ENCODE measurements at places on chromosomes 2 and 18.
A peak's percentile ranks its signal among the peaks of the same experiment; 100 is the strongest.

GRCh38 chr18:46448347-46448746 is 208.7 kb downstream of the LOXHD1 start:
- DNase-seq: no peak

DNA sequence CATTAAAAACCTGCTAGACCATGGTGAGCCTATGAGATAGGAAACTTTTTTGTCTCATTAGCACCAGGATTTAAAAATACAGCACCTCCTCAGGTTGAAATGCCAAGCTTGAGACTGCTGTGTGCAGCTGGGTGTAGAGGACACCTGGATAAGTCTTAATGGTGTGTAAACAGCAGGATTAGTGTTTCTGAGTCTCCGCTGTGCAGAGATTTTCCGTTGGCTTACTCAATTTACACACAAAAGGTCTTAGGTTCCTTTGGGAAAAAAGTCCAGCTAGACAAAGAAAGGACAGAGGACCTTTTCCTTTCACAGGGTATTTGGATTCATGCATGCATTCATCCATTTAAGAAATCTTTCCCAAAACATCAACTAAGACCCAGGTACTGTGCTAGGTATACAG is 168.1 kb downstream of the NRXN1 start:
- no peak for DNase-seq

DNA sequence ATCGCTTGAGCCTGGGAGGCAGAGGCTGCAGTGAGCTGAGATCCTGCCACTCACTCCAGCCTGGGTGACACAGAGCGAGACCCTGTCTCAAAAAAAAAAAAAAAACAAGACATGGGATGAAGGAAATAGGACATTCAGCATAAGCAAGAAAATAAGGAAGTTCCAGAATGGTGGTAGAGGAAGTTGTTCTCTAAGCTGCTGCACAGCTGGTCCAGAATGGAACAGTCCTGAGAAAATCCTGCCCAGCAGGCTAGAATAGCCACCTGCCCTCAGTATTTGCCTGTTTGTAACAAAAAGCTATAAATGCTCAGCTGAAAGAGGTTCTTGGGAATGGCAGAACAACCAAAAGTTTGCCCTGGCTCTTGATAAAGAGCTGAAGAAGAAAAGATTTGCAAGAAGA is 11.1 kb upstream of the MAPRE3 start:
- no peak for DNase-seq

DNA sequence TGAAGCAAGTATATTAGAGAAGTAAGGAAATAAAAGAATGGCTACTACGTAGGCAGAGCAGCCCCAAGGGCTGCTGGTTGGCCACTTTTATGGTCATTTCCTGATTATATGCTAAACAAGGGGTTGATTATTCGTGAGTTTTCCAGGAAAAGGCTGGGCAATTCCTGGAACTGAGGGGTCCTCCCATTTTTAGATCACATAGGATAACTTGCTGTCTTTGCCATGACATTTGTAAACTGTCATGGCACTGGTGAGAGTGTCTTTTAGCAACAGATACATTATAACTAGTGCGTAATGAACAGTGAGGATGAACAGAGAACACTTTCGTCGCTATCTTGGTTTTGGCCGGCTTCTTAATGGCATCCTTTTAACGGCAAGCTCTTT is 2.6 kb upstream of the UBE2F start:
- no peak for DNase-seq

DNA sequence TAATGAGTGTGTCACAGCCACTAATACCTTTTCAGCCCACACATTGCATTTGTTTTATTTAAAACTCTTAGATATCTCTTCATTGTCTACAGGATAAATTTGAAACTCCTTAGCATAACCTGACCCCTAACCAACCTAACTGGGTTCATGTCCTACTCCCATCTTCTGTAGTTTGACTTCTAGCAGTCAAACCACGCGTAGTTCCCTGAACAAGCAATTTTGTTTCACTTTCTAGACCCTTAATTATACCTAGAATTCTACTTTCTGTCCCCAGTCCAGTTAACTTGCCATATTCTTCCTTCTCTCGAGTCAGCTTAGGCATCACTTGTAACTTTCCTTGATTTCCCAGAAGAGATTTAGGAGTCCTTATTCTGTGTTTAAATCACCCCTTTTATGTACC is 55.1 kb downstream of the RBBP8 start:
- DNase-seq: no peak

- DNase-seq: no peak
Observed at GRCh38 chr2:33560017-33560416, 39.1 kb downstream of the FAM98A start.

GRCh38 chr2:75600461-75601011 is 39.8 kb upstream of the EVA1A start:
- DNase-seq: no peak

DNA sequence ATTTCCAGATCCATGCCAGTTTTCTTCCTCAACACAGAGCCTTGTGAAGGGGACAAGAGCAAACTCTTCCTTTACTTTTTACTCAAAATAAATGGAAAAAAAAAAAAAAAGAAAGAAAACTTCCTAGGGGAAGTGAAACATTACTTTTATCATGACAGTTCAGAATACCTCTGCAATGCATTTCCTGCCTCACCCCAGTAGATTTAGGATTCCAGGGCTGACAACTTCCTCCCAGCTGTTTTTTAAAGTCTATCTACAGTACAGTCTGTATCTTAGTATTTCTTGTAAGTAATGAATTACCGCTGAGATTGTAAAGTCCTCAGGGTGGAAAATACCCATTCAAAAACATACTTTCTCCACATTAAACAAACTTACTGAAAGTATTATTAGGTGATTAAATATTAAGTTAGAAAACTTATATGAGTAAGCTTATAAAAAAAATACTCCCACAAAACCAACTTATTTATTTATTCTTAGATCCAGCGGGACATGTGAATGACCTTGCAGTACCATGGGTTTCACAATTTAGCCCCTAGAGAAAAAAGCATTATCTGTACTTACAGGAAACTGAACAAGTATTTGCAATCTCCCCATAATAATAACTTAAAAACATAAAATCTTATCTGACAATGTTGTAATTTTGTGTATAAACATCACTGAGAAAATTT is 117.7 kb downstream of the RBMS1 start:
- no peak for DNase-seq

- DNase-seq: no peak
Observed at GRCh38 chr2:122486086-122486485, 730.6 kb downstream of the TSN start.

GRCh38 chr2:47007223-47007825 is 91.7 kb upstream of the MCFD2 start:
- no peak for DNase-seq

DNA sequence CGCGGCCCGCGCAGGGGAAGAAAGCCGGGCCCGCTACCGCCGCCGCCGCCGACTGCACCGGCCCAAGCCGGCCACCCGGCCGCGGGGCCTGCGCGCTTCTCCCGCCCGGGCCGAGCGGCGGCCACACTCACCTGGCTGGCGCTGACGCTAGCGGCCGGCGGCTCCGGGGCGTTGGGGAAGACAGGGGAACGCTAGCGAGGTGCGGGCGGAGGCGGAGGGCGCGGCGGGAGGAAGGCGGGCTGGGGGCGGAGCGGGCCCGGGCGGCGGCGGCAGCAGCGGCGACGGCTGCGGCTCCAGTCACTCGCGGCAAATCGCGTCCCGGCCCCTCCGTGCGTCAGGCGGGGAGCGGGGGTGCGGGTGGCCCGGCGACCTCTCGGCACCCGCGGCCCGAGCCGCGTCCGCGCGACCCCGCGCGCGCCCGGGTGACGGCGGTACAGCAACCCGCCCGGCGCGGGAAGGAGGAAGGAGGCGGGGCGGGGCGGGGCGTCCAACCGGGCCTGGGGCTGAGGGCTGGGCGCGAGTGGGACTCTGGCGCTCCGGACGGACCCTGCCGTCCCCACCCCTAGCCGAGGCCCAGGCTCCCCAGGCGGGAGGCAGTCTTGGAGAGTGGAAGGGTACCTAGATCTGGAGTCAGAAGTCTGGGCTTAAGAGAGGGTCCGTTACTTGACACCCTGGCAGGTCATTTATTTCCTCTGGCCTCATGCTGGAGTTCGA is at the start of gene SESTD1:
SESTD1 (minus strand) TSS at position 465 of the 714 bp plus-strand sequence. CDS start 72,991 bp downstream, outside the sequence.
- DNase-seq: peak; percentile 44

DNA sequence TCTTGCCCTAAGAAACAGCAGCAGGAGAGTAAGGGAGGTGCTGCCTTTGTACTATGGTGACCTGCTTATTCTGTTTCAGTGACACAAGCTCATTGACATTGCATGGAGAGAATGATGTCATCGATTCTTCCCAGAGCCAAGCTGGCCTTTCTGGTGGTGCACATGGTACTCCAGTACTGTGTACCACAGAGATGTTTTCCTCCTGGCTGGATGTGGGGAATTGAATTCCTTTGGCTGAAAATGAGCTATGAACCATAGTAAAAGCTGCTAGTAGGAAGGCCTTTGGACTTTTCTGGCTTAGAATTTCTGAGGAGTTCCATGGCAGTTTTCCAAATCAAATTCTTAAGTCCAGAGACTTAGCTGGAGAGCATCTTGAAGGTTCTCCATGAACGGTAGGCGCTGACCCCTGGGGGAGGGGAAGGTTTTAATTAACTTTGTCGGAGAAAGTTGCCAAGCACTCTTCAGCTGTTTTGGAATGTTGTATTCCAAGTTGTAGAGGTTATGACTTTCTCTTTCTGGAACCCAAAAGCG is 17.1 kb upstream of the B3GNT2 start:
- DNase-seq: no peak

DNA sequence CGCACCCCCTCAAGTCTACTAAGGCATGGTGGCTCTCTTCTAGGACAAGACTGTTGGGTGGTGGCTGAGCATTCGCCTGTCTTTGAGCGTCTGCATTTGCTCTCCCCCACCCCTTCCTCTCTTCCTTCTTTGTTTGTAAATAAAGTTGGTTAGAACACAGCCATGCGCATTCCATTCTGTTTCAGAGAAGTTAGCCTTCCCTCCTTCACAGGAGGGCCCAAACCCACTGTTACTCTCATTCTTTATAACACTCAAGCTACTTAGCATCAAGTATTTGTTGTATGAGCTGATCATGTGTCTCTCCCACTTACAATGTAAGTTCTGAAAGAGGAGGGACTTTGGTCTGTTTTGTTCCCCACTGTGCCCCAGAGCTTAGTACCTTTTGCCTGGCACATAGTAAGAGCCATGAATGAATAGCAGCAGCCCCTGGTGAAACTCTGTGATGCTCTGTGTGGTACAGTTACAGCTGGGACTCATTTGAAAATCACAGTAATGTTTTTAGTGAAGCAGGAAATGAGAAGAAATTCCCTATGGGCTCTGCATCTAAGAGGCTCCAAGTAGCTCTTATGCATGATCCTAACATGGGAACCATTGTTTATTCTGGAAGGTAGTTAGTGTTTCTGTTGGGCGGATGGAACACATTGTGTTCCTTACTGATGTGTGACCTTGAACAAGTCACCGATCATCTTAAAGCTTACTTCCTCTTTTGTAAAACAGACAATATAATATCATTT is 7.7 kb downstream of the MGAT5 start:
- no peak for DNase-seq

GRCh38 chr2:36698993-36699392 is 2.5 kb downstream of the VIT start:
- DNase-seq: no peak

DNA sequence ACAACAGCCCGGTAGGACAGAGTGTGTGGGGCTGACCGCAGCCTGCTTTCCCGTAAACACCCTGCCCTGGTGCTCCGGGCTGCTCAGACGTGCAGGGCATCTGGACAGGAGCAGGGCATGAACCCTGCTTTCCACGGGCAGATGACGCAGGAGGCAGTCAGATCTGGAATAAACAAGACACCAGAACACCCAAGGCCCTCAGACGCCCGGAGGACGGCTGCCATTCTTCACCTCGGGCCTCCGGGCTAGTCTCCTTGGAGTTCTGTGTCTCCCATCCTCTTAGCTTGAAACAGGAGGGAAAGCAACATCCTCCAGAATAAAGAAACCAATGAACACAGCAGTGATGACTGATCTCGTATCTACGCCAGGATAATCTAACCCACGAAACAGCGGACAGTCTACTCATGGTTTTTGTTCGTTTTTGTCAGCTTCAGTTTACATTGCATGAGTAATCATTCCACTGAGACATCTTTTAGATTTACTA is 7.3 kb downstream of the PXDN start:
- no peak for DNase-seq

- no peak for DNase-seq
Observed at GRCh38 chr2:43399515-43400264, 173.3 kb upstream of the ZFP36L2 start.
